HFFc6 (cell line): ENCODE measurements at places on chromosomes 1 and 21.

DNA sequence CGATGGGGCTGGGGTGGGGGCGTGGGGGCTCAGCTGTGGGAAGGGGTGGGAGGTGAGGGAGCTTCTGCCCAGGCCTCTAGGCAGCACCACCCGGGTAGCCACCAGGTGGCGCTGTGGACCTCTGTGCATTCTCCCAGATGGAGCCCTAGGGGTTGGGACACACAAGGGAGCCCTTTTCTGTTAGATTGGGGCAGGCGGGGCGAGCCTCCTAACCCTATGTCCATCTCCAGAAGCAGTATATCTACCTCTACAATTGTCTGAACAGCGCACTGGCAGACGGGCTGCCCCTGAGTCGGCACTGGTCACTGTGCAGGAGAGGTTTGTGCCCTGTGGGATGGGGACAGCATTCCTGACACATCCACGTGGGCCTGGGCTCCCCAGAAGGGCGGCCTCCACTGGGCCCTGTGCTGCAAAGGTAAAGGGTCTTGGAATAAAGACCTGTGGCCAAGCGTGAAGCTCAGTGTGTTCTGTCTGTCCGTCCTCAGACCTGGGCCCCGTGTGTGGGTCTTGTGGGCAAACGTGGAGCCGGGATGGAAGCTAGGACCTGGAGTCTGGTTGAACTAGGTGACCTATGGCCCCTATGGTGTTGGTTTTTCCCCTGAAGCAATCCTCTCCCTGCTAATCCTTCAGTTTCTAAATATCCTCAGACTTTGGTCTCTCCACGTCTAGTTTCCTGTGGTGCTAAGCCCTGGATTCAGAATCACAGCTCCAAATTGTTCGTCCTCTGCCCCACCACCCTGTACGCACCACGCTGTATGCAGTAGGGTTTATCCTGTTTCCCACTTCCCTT is 4.4 kb upstream of the LGR6 start:
- DNase-seq: peak; percentile 47

- no peak for DNase-seq
These were observed 144.9 kb upstream of the SOD1 start for GRCh38 chr21:31514598-31514997.

- DNase-seq: peak; percentile 58
These were observed 165.9 kb downstream of the ADGRL4 start for GRCh38 chr1:78840453-78841271.

DNA sequence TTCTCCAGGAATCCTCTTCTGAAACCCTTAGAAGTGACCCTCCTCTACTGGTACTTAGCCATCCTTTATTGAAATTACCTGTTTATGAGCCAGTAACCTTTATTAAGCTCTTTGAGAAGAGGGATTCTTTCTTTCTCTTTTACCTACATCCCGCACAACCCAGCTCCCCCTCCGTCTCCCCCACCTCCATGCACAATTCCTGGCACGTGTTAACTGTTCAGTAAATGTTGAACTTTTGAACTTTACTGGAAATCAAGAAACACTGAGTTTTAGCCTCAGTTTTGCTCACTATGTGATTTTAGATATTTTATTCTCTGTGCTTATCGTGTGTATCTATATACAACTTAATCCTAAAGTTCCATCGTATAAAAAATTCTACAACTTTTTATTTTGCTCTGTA is 1.8 kb downstream of the TMED5 start:
- no peak for DNase-seq
